ENCODE measurements at places on chromosomes 4 and X.

- no peak for DNase-seq
- peaks cover 2% of the 10 kb centered on the region for H3K36me3 ChIP-seq
- H3K4me1 ChIP-seq = peaks cover 6% of the 10 kb centered on the region
Measured at GRCh38 chr4:118869808-118870342, 18.8 kb upstream of the SYNPO2 start.

GRCh38 chr4:149823769-149824221 is 8.2 kb upstream of the IQCM start:
- no peak overlapping the region for H3K27ac ChIP-seq
- no peaks in the 10 kb centered on the region for H3K27me3 ChIP-seq
- no peaks in the 10 kb centered on the region for H3K36me3 ChIP-seq
- DNase-seq = no peak
- no peak overlapping the region for H3K4me3 ChIP-seq

DNA sequence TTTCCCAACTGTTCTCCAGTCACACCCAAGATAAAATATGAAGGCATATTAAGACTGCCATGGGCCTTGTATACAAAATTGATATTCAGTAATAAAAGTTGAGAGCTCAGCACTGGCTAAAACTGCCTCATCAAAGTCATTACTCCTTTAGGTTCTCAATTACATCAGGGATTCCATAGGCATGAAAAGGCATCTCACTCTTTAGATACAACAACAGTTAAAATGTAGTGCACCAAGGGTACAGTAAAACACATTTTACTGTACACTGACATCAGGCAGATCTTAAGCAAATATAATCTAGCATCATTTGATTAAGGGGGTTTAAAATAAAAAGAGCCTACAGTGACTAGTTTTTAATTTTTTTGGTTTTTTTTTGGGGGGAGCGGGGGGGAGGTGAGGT is 107.7 kb downstream of the PPP3CA start:
- H3K4me1 ChIP-seq = peaks cover 67% of the 10 kb centered on the region
- no peak for DNase-seq
- H3K36me3 ChIP-seq = peaks cover 4% of the 10 kb centered on the region
- no peaks in the 10 kb centered on the region for H3K27me3 ChIP-seq

GRCh38 chr4:173522160-173522950 is 7.7 kb downstream of the HAND2 start:
- peaks cover 24% of the 10 kb centered on the region for H3K36me3 ChIP-seq
- H3K4me1 ChIP-seq = peaks cover 26% of the 10 kb centered on the region
- peak overlapping the region; percentile 28 for H3K4me3 ChIP-seq
- no peak for DNase-seq
- peak overlapping the region; percentile 73 for H3K27ac ChIP-seq
- H3K27me3 ChIP-seq = peaks cover 80% of the 10 kb centered on the region

DNA sequence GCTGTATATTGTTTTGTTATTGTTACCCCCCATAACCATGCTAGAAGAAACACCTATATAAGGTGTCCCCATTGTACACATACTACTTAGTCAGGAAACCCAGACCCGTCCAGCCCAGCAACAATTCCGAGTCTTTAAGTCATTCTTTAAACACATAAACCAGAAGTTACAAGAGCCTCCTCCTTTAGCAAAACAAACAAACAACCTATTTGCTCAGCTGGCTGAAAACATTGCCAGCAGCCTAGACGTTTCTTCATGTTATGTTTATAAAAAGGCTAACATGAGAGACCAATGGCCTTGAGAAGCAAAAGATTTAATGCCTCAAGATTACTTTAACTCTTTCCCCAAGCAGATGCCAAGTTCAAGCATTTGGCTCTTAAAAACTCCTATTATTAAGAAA is 1.4 kb downstream of the ACOX3 start:
- DNase-seq = no peak
- peaks cover 42% of the 10 kb centered on the region for H3K4me1 ChIP-seq
- peak overlapping the region; percentile 99 for H3K27ac ChIP-seq
- peaks cover 8% of the 10 kb centered on the region for H3K36me3 ChIP-seq
- no peaks in the 10 kb centered on the region for H3K27me3 ChIP-seq

DNA sequence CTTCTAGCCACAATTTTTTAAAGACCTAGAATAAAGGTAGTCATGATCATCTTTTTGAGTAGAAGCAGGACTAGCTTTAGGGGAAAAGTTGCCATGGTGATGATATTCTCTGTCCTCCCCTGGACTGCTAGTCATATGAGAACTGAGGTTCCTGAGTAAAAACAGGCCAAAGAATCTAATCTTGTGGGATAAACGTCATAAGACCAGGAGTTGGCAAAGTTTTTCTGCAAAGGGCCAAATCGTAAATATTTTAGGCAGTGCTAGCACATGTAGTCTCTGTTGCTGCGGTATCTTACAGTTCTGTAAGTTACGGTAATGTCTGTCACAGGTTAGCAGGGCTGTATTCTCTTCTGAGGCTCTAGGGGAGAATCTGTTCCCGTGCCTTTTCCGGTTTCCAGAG is 3.4 kb downstream of the PRPS2 start:
- H3K27me3 ChIP-seq = peaks cover 16% of the 10 kb centered on the region
- H3K4me1 ChIP-seq = peaks cover 12% of the 10 kb centered on the region
- H3K36me3 ChIP-seq = peaks cover 6% of the 10 kb centered on the region
- peak overlapping the region; percentile 20 for H3K27ac ChIP-seq

- DNase-seq = no peak
- H3K4me1 ChIP-seq = peaks cover 23% of the 10 kb centered on the region
- H3K27ac ChIP-seq = peak overlapping the region; percentile 75
- no peaks in the 10 kb centered on the region for H3K27me3 ChIP-seq
- no peak overlapping the region for H3K4me3 ChIP-seq
- peaks cover 55% of the 10 kb centered on the region for H3K36me3 ChIP-seq
Measured at GRCh38 chr4:38832624-38833528, 23.7 kb downstream of the TLR6 start.

GRCh38 chr4:10715135-10715534 is 30.6 kb upstream of the CLNK start:
- peaks cover 5% of the 10 kb centered on the region for H3K4me1 ChIP-seq
- no peak for DNase-seq
- no peaks in the 10 kb centered on the region for H3K27me3 ChIP-seq
- H3K4me3 ChIP-seq = no peak overlapping the region
- peaks cover 7% of the 10 kb centered on the region for H3K36me3 ChIP-seq

DNA sequence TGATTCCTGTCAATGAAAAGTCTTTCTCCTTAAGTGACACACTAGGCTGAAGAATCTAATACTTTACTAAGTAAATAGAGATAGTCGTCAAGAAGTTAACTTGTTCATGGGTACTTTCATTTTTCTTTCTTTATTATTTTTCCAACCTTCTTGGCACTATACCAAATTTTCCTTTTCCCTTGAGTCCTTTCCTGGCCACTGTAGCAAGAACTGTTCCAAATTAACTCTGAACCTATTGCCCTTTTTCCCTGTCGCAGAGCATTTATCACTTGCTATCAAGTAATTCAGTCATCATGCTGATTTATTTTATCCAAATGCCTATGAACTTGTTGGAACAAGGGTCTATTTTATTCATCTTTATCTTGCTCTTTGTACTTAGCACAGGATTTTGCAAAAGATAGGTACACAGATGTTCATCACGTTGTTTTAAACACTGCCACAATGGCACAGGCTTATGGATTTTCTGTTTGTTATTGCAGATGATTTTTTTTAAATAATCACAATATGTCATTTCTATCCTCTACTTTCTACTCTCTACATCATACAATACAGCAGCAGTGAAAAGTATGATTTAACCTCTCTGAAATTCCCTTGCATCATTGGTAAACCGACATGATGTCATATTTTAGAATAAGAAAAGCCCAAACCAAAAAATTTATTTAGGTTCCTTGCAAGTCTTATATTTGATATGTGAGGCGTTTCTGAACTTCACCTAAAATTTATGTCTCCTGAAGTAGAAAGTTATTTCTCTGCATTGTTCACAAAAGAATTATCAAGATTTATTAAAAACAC is 2352.3 kb downstream of the PCDH7 start:
- no peaks in the 10 kb centered on the region for H3K27me3 ChIP-seq
- no peak overlapping the region for H3K27ac ChIP-seq
- H3K36me3 ChIP-seq = no peaks in the 10 kb centered on the region
- H3K4me1 ChIP-seq = no peaks in the 10 kb centered on the region

DNA sequence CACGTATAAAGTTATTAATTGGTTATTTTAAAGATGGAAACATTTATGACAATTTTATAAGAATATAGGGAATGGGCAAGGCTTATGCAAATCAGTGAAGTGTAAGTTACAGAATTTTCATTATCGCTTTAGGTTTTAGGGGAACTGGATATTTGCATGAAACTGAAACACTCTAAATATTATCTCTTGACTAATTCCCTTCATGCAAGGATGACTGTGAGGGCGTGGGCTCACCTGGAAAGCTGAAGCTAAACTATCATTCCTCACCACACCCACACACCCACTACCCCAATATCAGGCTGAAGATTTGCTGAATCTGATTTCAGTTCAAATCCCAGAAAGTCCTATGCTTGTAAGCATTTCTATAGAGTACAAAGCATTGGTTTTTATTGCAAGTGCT is 81.7 kb upstream of the ARHGAP24 start:
- H3K4me1 ChIP-seq = peaks cover 23% of the 10 kb centered on the region
- H3K4me3 ChIP-seq = no peak overlapping the region
- H3K36me3 ChIP-seq = no peaks in the 10 kb centered on the region

DNA sequence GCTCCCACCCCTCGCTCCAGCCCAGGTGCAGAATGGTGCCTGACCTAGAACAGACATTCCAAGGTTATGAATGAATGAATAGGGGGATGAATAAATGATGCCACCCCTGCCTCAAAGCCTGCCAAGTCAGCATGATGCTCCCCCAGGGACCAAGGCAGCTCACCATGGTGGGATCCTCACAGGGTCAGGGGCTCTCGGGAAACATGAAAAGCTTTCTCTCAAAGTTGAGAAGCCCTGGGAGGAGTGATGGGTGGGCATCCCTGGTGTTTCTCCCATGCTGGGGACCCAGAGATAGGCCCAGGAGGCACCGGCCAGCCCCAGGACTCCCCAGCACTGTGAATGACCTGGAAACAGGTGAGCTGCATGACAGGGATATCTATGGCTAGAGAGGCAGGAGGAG is 58.9 kb downstream of the HTRA3 start:
- peaks cover 5% of the 10 kb centered on the region for H3K36me3 ChIP-seq
- no peak overlapping the region for H3K4me3 ChIP-seq
- no peak for DNase-seq

- no peak overlapping the region for H3K4me3 ChIP-seq
- no peaks in the 10 kb centered on the region for H3K4me1 ChIP-seq
- H3K27me3 ChIP-seq = no peaks in the 10 kb centered on the region
- peaks cover 4% of the 10 kb centered on the region for H3K36me3 ChIP-seq
- no peak for DNase-seq
Measured at GRCh38 chrX:45614853-45615252, 414.2 kb upstream of the DIPK2B start.

DNA sequence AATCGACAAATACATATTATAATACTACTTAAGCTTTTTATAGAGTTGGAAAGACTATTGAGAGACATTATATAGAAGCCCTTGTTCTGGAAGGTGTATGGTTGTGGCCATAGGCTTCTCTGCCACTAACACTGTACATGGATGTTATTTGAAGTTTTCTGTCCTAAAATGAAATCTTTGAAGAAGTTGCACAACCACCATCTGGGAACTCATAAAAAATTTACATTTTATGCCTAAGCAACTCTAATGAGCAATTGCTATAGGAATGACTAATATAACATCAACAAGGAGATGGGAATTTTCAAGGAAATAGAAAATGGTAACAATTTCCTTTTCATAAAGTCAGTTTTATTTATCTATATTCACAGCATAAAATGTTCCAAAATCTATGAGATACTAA is 7.4 kb downstream of the HTN1 start:
- DNase-seq = no peak
- H3K4me1 ChIP-seq = no peaks in the 10 kb centered on the region
- H3K4me3 ChIP-seq = no peak overlapping the region
- no peaks in the 10 kb centered on the region for H3K27me3 ChIP-seq

DNA sequence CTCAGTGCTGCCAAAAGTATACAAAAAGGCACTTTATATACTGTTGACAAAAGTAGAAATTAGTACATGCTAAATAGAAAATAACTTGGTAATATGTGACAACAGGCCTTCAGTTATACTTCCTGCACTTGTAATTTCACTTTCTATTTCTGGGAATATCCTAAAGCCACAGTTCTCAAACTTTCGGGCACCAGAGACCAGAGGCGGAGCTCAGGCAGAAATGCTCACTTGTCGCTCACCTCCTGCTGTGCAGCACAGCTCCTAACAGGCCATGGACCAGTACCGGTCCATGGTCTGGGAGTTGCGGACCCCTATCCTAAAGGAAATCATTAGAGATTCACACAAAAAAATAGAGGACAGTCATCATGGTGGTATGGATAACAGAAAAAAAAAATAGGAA is 25.7 kb downstream of the ACSL4 start:
- peaks cover 14% of the 10 kb centered on the region for H3K4me1 ChIP-seq
- H3K4me3 ChIP-seq = peak overlapping the region; percentile 5
- peaks cover under 1% of the 10 kb centered on the region for H3K36me3 ChIP-seq
- H3K27me3 ChIP-seq = no peaks in the 10 kb centered on the region
- H3K27ac ChIP-seq = no peak overlapping the region
- DNase-seq = no peak

GRCh38 chrX:113470166-113470565 is 629.5 kb upstream of the AMOT start:
- H3K4me1 ChIP-seq = no peaks in the 10 kb centered on the region
- DNase-seq = no peak
- no peaks in the 10 kb centered on the region for H3K36me3 ChIP-seq
- H3K27me3 ChIP-seq = no peaks in the 10 kb centered on the region
- H3K4me3 ChIP-seq = no peak overlapping the region

GRCh38 chr4:674172-675035 is at the start of the genes ATP5ME and MYL5:
ATP5ME (minus strand) TSS chr4:674276; CDS start chr4:674247, 29 bp downstream.
MYL5 (plus strand) TSS chr4:674542; CDS start chr4:678027, 3,485 bp downstream.
- peaks cover 33% of the 10 kb centered on the region for H3K36me3 ChIP-seq
- no peaks in the 10 kb centered on the region for H3K27me3 ChIP-seq
- H3K4me3 ChIP-seq = peak within 1 kb of the TSS; percentile 92
- peak within 1 kb of the TSS; percentile 95 for H3K27ac ChIP-seq

- H3K4me1 ChIP-seq = no peaks in the 10 kb centered on the region
- no peaks in the 10 kb centered on the region for H3K27me3 ChIP-seq
- no peak for DNase-seq
- H3K27ac ChIP-seq = no peak overlapping the region
Measured at GRCh38 chrX:153379971-153380581, 21.1 kb downstream of the PNMA6E start.

DNA sequence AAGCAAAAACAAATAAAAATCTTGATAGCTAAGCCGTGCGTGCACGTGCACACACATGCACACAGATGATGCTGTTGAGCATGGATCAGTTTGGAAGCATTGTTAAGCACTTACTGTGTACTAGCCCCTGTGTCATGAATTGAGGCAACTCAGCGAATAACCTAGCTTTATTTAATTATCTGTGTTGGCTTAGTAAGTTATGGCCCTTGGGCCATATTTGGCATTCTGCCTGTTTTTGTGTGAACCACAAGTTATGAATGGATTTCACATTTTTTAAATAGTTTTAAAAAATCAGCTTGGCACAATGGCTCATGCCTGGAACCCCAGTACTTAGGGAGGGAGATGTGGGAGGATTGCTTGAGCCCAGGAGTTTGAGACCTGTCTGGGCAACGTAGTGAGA is 113.6 kb upstream of the CBLL2 start:
- H3K4me1 ChIP-seq = no peaks in the 10 kb centered on the region
- H3K27ac ChIP-seq = no peak overlapping the region
- H3K4me3 ChIP-seq = no peak overlapping the region

GRCh38 chrX:39816871-39817731 is 280.7 kb downstream of the BCOR start:
- peaks cover 2% of the 10 kb centered on the region for H3K36me3 ChIP-seq
- no peak overlapping the region for H3K27ac ChIP-seq
- no peak overlapping the region for H3K4me3 ChIP-seq

Data from stimulated activated naive B cell treated with anti-CD40 and anti-IgM and Interleukin-4, amounts not matched to agents 10 μg/mL and 1 μg/mL and 100 μg/mL, for 72 hours (primary cell).